ENCODE measurements at places on chromosomes 11 and 22. TPM values are rescaled to one million over a fixed set of nuclear protein-coding genes. Genes with fewer than 3 reads are reported as not detected.

- DNase-seq = no peak
These were observed 50.6 kb upstream of the PDGFD start for GRCh38 chr11:104214517-104214916.

DNA sequence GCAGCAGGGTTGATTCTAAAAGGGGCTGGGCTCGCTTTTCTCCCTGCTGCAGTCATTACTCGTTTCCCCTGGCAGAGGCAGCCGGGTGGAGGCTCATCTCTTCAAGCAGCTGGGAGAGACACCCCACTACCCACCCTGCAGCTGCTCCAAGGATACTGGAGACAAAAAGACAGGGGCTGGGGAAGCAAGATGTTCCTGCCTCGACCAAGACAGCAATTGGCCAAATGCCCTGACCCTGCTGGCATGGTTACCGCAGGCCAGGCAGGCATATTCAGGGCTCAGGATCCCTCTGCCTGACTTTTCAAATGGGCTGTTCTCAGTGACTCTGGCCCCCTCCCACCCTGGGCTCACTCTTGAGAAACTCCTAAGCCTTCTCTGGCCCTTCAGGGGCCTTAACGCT, 6.8 kb upstream of the RGL4 start:
- DNase-seq = no peak

GRCh38 chr11:118380571-118380970, 20.8 kb upstream of the ATP5MG start:
- no peak for DNase-seq

Gene TST
- 9.7 TPM for total RNA-seq

Gene OR51B4
- total RNA-seq = not detected

Gene PATE2
- total RNA-seq = not detected

Gene KRTAP5-6
- total RNA-seq = not detected

Gene GNAZ
- total RNA-seq = 5.8 TPM
